ENCODE measurements at places on chromosomes 2 and 18.

DNA sequence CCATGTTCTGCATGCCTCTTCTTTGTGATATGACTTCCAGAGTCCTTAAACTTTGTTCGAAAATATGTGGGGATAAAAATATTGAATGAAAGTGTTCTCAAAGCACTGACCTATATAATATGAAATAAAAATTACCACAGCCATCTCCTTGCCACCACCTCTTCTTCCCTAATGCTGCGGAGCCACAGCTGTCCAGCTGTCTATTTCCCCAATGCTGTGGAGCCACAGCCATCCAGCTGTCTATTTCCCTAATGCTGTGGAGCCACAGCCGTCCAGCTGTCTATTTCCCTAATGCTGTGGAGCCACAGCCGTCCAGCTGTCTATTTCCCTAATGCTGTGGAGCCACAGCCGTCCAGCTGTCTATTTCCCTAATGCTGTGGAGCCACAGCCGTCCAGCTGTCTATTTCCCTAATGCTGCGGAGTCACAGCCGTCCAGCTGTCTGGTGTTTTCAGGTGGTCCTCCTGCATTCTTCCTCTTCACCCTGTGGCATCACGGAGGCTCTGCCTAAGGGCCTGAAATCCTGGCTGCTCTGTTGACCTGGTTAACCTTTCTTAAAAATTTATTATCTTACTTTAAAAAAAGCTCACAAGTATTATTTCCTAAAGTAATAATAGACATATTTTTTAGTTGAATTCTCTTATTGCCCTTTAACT lies 266.1 kb upstream of the MEX3C start:
- DNase-seq: no peak

DNA sequence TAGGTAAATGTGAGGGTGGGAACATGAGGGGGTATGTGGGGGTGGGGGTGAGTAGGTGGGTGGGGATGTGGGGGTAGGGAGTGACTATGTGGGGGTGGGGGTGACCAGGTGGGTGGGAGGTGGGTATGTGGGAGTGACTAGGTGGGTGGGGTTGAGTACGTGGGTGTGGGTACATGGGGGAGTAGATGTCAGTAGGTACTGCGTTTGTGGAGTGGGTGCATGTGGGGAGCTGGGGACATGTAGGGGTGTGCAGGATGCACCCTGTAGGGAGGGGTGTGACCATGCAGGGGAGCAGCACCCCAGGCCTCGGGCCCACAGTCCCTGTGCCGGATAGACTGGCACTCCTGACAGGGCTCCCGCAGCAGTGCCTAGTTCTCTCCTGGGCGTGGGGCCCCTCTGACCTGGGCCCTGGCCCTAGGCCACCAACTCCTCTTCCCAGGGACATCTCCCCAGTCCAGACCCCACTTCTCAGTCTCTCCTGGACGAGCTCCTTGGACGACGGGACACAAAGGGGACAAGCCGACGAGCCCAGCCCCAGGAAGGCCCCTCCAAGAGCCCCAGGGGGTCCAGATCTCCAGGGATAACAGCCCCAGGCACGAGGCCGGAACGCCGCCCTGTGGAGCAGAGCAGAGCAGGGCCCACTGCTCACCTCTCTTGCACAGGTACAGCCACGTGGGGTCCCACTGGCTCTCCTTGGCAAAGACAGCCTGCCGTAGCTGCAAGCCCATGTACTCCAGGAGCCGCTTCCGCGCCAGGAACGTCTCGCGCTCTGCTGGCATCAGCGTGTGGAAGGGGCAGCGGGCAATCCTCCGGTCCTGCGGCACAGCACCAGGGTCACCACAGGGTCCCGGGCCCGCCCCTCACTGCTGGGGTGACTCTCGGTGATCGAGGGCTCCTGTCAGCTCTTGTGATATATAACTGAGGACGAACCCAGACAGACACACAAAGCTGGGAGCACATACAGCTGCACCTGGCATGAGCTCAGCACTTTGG lies 58.2 kb downstream of the ANKMY1 start:
- no peak for DNase-seq

- DNase-seq: no peak
These were observed 114.5 kb downstream of the RNF144A start for GRCh38 chr2:7031547-7032245.

GRCh38 chr2:196372811-196373664 lies 201.7 kb upstream of the STK17B start:
- no peak for DNase-seq

GRCh38 chr18:30387401-30387800 lies 655.1 kb downstream of the DSC3 start:
- no peak for DNase-seq

GRCh38 chr2:55400332-55400731 lies 19.3 kb downstream of the CCDC88A start:
- DNase-seq: no peak

DNA sequence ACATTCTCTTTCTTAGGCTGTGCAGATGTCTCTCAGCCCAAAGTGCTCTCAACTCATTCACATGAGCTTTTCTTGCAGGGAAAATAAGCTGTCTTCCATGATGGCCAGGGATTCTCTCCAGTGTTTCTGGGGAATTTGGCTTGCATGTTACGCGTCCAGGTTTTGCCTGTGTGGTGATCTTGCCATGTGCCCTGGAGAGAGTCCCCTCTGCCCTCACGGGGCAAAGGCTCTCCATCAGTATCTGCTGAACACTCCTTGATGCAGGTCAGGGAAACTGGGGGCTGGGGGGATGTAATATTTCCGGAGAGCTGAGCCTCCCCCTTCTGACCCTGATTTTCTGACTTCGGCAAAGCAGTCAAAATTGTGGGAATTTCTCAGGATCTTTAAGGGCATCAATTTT lies 87.6 kb downstream of the ACKR3 start:
- DNase-seq: no peak

- no peak for DNase-seq
These were observed 153.5 kb downstream of the FTCDNL1 start for GRCh38 chr2:199697469-199697868.

DNA sequence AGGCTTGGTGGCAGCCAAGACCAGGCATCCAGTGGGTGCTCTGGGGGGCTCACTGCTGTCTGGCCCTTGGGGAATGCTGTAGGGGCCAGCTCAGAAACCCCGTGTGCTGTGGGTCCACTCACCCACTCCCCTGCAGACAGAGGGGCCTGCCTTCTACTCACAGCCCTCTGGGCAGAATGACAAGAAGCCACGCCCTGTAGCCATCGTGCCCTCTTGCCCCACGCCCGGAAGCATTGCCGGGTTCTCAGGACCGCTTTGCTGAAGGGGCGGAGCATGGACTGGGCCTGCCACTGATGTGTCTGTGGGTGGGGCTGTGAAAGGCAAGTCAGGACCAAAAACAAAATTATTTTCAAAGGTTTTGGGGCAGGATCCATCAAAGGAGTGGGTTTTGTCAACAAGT lies 27.8 kb downstream of the GLI2 start:
- no peak for DNase-seq

DNA sequence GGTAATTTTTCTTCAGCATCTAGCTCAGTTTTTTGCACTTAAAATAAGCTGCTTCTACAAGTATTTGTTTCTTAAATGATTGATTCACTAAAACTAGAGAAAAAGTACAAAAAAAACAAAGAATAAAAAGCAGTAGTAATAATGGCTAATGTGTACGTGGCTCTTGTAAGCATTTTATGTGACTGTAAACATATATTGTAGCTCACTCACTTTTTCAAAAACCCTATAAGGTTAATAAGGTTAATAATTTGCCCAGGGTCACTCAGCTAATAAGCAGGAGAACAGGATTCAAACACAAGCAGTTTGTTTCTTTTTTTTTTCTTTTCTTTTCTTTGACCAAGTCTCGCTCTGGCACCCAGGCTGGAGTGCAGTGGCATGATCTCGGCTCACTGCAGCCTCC lies 67.5 kb downstream of the RMDN2 start:
- no peak for DNase-seq

DNA sequence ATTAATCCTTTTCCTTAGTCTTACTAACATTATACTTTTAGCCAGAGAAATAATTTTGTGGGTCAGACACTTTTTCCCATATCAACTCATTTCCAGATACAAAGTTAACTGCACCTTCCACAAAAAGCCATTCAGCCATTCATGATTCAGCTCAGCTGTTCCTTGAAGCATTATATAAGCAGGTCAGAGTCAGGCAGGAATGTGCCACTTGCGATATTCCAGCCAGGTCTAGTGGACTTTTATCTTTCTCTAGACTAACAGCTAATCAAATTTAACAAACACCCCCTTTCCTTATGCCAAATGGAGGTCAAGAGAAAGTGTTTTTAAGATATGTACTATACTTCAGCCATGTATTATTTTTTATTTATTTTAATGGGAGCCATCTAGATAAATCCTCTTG lies 75.6 kb upstream of the EPB41L3 start:
- DNase-seq: no peak

DNA sequence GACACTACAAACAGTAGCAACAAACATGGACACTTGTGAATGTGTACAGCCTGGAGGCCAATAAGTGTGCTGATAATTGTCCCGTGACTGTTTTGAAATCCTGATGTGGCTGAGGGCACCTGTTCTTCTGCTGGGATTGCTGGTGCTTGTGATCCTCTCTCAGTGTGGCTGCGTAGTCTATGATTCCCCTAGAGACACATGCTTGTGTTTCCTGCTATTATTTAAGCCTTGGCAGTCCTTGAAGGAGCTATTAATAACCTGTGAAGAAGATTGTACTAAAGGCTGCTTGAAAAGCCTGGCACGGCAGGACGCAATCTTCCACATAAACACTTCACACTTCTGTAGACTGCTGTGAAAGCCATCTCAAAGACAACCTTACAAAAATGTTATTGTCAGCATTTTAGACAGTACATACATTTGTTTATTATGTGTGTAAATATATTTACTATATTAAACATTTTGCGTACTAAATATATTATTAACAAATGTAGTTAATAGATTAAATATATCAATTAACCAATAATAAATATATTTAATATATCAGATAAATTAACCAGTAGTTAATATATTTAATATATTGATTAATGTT lies 71.4 kb downstream of the GALR1 start:
- no peak for DNase-seq

GRCh38 chr2:208024091-208024490 lies 1.2 kb downstream of the PLEKHM3 start:
- DNase-seq: no peak

GRCh38 chr2:138771534-138771933 lies 8.7 kb downstream of the NXPH2 start:
- DNase-seq: no peak

DNA sequence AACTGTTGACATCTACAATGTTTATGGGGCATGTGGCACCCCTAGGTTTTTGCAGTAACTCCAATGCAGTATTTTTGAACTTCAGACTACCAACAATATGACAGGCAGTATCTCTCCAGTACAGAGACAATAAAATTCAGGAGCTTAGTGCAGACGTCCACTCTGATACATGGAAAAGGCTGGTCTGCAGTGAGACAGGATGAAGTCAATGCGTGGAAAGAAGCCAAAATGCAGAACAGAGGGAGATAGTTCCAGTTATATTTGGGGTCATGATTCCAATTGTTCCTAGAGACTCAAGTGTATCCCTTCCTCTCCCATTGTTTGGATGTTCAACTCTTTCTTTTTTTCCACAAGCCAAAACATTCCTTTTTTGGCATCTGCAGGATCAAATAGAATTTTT lies 18.7 kb upstream of the SMAD2 start:
- DNase-seq: no peak

DNA sequence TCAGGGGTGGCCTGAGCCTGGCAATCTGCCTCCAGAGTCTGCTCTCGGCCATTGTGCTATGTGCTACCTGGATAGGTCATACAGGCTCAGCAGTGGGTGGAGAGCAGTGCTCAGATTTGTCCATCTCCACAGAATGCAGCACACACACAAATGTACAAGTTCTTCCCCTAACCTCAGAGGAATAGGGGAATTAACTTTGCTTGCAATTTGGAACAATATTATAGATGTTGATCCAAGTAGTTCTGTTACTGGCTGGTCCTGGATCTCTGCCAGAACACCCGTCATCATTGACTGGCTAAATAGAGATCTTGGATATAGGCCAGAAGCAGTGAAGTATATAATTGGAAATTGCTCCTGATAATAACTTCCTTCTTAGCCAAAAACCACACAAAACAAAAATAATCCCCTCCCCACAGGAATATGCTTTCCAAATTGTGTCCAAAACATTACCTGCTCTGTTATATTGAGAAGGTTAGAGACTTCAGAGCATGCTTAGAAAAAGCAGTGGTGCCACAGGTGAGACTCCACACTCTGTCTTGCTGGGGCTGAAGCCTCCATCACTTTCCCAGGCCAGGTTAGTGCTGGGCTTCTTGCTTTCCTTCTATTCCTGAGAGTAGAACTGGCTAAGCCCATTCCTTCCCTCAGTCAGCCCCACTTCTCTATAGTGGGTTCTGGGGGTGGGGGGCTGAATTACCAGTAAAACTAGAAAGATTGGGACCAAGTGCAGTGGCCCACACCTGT lies 38.8 kb downstream of the NCAPH start:
- DNase-seq: no peak

DNA sequence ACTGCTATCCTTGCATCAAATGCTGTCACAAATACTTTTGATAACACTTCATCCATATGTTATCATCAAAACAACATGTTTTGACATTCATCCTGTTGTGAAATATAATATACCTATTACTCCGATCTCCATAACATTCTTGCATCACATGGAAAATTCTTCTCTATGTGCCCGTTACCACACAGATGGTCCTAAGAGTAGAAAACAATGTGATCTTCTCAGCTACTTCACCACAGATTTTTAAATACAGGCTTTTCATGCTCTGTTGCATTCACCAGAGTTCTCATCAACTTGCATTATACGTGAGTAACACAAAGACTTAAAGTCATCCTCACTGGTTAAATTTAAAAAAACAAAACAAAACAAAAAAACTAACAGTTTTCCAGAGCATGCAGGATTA lies 1603.3 kb upstream of the ZEB2 start:
- no peak for DNase-seq

DNA sequence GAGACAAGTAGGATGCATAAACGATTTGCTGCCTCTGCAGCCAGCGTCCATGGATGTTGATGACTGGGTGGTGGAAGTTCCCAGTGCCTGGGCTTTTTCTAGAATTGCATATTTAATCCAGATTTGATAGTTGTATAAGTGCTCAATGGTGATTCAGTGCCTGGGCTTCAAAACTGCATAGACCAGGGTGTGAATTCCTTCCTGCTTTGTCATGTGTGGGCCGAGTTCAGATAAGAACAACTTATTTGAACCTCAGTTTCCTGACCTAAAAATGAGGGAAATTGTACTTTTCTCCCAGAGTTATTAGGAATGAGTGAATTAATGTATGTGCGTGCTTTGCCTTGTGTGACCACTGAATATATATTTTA lies 154.6 kb downstream of the WDSUB1 start:
- no peak for DNase-seq

GRCh38 chr2:27771548-27772335 lies at the start of gene MRPL33:
Gene MRPL33 (plus strand): TSS chr2:27771719. CDS start chr2:27771778, 59 bp downstream.
- DNase-seq: peak; percentile 82

DNA sequence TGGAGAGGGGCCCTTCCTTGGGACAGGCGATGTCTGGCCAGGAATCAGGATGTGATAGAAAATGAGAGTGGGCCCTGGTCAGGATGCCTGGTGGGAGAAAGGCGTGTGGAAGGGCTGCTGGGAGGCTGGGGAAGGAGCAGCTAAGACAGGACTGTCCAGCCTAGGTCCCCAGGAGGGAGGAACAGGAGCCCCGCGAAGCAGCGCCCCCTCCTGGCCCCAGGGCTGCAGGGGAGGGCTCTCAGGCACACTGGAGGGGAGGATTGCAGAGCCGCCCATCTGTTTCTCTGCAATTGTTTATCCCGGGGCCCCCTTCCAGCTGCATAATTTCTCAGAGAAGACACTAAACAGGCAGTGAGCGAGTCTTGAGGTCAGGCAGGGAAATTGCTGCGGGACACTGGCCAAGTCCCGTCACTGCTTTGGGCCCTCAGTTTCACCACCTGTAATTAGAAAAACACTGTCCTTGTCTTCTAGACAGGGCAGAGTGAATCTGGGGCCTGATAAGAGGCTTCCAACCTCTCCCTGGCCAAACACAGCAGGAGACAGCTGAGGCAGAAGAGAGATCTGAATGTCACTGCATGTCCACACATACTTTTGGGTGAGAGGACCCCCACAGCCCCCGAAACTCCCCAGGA lies 3.9 kb upstream of the NPPC start:
- no peak for DNase-seq

Measured in AML-193 (cell line).